ENCODE measurements at places on chromosomes 6 and 20. TPM values are rescaled to one million over a fixed set of nuclear protein-coding genes. Genes with fewer than 3 reads are reported as not detected.

DNA sequence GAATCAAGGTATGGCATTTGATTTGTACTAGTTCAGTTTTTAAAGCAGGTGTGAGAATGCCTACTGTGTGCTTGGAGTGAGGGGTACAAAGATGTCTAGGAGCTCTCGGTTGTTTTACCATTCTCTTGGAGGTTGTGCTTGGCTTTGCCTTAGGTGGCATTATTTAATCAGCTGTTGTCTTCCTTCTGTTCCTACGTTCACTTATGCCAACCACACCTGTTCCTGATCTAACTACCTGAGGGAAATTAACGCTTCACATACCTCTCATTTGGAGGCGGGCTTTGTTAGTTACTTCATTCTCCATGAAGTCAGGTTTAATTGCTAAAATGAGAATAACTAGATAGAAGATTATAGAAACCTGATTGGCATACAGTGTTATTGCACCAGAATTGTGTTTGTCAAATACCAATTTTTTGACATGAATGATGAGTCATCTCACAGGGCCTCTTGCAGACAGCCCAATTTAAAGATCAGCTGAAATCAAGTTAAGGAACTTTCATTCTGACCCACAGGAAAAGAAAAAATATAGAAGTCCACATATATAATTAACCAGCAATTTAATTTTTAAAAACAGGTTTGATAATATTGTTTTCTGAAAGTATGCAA, 24.8 kb upstream of the PBOV1 start:
- DNase-seq, result no peak

GRCh38 chr20:34578521-34578920, 20.0 kb downstream of the MAP1LC3A start:
- DNase-seq, result peak; percentile 49

- DNase-seq, result no peak
Measured at GRCh38 chr6:103983860-103984259, 875.9 kb downstream of the HACE1 start.

DNA sequence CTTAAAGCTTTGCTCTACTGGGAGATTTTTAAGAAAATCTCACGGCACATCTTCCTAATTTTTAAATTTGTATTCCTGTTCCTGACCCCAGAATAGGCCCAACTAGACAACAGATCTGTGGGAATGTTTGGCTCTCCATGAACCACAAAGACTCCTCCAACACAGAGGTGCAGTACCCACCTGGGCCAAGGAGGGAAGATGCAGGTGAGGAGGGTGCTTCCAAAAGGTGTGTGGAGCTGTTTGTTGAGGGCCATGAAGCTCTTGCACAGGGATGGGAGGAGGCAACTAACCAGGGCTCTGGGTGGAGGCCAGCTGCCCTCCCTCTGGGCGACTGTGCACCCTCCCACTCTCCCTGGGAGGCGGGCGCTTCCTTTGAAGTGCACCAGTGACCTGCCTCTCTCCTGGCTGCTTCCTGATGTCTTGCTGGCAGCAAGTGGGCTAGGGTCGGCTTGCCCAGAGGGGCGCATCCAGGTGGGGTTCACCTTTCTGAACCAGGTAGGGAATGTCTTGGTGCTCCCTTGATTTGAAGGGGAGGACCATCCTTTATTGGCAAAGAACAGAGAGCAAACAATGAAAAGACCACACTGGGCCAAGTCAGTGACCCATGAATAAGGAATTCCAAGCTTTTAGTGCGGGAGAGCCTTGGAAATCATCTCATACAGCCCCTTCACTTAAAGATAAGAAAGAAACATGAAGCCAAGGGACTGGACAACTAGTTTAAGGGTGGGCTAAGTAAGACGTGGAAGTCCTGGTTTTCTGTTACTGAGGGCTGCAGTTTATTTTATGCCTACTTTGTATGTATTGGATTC, 76.0 kb downstream of the ANKRD6 start:
- no peak for DNase-seq

GRCh38 chr20:52996658-52997057, 24.5 kb downstream of the TSHZ2 start:
- DNase-seq, result no peak

TPD52L1 gene
- total RNA-seq, result 7.2 TPM

ANKRD66 gene
- total RNA-seq, result not detected

CNBD2 gene
- total RNA-seq, result 4.6 TPM
